ENCODE measurements at places on chromosomes 3 and 15. TPM values are rescaled to one million over a fixed set of nuclear protein-coding genes. Genes with fewer than 3 reads are reported as not detected.
A peak's percentile ranks its signal among the peaks of the same experiment; 100 is the strongest.

EAF1 gene
- 27.1 TPM for total RNA-seq

SUCNR1 gene
- total RNA-seq = 0.17 TPM

GUCA1C gene
- not detected for total RNA-seq

CHRNA7 gene
- 1.5 TPM for total RNA-seq

CFAP20DC gene
- total RNA-seq = 0.57 TPM

CLEC3B gene
- not detected for total RNA-seq

LRRK1 gene
- 0.41 TPM for total RNA-seq

CBLB gene
- 48.0 TPM for total RNA-seq

CD80 gene
- total RNA-seq = not detected

- H3K27ac ChIP-seq = no peak overlapping the region
- H3K4me3 ChIP-seq = no peak overlapping the region
- H3K27me3 ChIP-seq = no peaks in the 10 kb centered on the region
- peak; percentile 9 for DNase-seq
These were observed 1271.7 kb upstream of the GBE1 start for GRCh38 chr3:83033133-83033532.

GRCh38 chr3:8529181-8529637 lies 27.6 kb downstream of the LMCD1 start:
- peak; percentile 83 for DNase-seq
- peak overlapping the region; percentile 22 for H3K27ac ChIP-seq
- no peaks in the 10 kb centered on the region for H3K27me3 ChIP-seq

DNA sequence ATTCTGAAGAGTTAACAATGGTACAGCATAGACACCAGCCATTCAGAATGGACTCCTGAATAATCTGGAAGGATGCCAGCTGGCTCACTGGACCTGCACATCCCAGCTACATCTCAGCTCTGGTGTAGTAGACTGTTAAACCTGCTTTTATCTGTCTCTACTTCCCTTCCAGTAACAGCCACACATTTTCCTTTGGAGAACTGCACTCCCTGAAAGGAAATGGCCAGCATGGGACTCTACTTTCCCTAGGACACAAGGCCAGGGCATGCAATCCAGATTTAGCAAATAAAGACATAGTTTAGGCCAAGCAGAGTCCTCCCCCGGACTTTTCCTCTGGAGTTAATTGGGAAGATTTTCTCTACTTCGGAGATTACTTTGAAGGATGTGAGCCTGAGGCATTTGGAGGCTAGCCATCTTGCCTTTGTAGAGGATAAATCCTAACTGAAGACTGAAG lies 82.7 kb upstream of the TCF12 start:
- no peaks in the 10 kb centered on the region for H3K36me3 ChIP-seq
- H3K27me3 ChIP-seq = no peaks in the 10 kb centered on the region
- H3K4me3 ChIP-seq = no peak overlapping the region
- no peak for DNase-seq
- peaks cover 5% of the 10 kb centered on the region for H3K4me1 ChIP-seq
- no peak overlapping the region for H3K27ac ChIP-seq

GRCh38 chr3:50625231-50626182 lies 8.6 kb downstream of the MAPKAPK3 start:
- no peak for DNase-seq
- no peaks in the 10 kb centered on the region for H3K27me3 ChIP-seq
- no peak overlapping the region for H3K4me3 ChIP-seq
- H3K27ac ChIP-seq = no peak overlapping the region
- H3K36me3 ChIP-seq = no peaks in the 10 kb centered on the region

- H3K4me3 ChIP-seq = no peak overlapping the region
- no peaks in the 10 kb centered on the region for H3K27me3 ChIP-seq
- peaks cover 27% of the 10 kb centered on the region for H3K4me1 ChIP-seq
- DNase-seq = no peak
These were observed 2.3 kb upstream of the SHC4 start for GRCh38 chr15:48965972-48966371.

DNA sequence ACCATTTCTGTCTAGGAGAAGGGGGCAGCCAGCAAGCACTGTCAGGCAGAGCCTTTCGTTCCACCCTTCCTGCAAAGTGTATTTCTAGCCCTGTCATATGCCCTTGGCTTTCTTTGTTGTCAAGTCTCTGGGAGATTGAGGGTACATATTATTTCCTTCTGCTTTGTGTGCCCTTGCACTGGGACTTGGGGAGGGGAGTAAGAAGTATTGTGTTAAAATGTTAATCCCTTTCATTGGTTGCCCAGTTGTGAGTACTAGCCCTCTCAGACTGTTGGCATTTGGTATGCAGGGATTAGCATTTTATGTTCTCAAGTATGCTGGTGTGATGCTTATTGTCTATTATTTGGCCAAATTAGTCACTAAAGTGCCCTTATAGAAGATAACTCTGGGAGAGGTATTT lies 63.9 kb downstream of the RBM6 start:
- no peak for DNase-seq
- peaks cover 1% of the 10 kb centered on the region for H3K4me1 ChIP-seq
- H3K4me3 ChIP-seq = no peak overlapping the region
- no peaks in the 10 kb centered on the region for H3K27me3 ChIP-seq
- no peak overlapping the region for H3K27ac ChIP-seq
- peaks cover 12% of the 10 kb centered on the region for H3K36me3 ChIP-seq

- peak overlapping the region; percentile 40 for H3K4me3 ChIP-seq
- H3K36me3 ChIP-seq = peaks cover 18% of the 10 kb centered on the region
- peak; percentile 85 for DNase-seq
- H3K4me1 ChIP-seq = peaks cover 14% of the 10 kb centered on the region
- H3K27me3 ChIP-seq = no peaks in the 10 kb centered on the region
- peak overlapping the region; percentile 94 for H3K27ac ChIP-seq
These were observed 80.6 kb downstream of the ARIH1 start for GRCh38 chr15:72554471-72555425.

DNA sequence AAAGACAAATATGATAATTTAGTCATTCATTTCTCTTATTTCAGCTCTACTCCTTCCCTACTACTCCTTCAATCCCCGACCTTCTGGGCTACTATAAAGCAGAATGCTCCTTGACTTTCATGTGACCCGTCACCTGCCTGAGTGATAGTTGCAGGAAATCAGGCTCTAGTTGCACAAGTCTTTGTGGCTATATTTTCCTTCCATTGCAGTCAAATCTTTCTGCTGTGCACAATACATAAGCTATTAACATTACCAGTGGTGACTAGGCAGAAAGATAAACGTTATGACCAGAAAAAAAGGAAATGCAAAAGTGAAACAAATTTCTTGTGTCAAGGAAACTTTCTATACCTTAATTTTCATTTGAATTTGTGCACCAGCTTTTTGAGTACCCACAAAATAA lies 2.3 kb downstream of the SUCNR1 start:
- no peak for DNase-seq
- H3K36me3 ChIP-seq = no peaks in the 10 kb centered on the region
- H3K4me1 ChIP-seq = no peaks in the 10 kb centered on the region
- H3K4me3 ChIP-seq = no peak overlapping the region
- no peak overlapping the region for H3K27ac ChIP-seq

DNA sequence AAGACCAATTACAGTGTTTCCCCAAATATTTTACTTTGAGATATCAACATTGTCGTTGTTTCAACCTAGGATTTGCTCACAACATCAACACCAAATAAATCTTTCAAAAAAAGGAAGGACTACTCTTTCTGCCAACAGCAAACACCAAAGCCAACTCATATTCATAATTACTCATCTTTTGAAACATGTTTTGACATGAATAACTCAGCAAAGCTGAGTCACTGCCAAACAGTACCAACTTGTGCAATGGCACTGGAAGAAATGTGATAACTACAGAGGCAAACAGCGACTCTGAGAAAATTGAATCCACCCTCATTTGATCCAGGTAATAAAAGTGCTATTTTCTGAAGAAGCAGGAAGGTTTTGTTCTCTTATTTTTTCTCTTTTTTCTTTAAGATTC lies 67.2 kb downstream of the PEX5L start:
- no peaks in the 10 kb centered on the region for H3K27me3 ChIP-seq
- no peaks in the 10 kb centered on the region for H3K36me3 ChIP-seq
- DNase-seq = peak; percentile 16
- H3K4me1 ChIP-seq = no peaks in the 10 kb centered on the region
- H3K27ac ChIP-seq = no peak overlapping the region

DNA sequence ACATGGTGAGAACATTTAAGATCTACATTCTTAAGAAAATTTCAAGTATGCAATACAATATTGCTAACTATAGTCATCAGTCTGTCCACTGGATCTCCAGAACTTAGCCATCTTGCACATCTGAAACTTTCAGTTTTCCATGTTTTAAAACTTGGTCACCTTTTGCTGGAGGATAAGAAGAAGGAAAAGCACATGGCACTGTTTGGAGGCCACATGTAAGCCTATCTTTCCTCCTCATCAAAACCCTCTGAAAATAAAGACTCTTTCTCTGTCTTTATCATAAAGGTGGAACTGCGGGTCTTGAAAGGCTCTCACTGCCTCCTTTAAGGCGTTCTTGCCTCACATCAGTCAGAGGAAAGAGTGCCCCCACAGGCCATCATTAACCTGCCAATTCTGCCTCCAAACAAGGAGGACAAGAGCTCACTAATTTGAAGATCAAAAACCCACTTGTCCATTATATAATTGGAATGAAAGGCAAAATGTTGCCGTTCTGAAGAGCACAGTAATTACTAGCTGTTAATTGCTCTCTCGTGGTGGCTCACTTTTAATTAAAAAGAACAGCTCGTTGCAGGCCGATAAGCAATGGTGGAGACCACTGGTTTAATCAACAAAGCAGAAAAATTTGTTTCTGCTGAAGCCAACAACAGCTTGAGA lies 157.8 kb downstream of the MECOM start:
- H3K4me1 ChIP-seq = no peaks in the 10 kb centered on the region
- H3K4me3 ChIP-seq = no peak overlapping the region
- no peak for DNase-seq
- no peaks in the 10 kb centered on the region for H3K27me3 ChIP-seq
- H3K36me3 ChIP-seq = no peaks in the 10 kb centered on the region

- H3K36me3 ChIP-seq = no peaks in the 10 kb centered on the region
- H3K4me3 ChIP-seq = peak overlapping the region; percentile 49
- peaks cover 13% of the 10 kb centered on the region for H3K27me3 ChIP-seq
- DNase-seq = no peak
These were observed 7.4 kb downstream of the ZIC4 start for GRCh38 chr3:147398813-147399534.

DNA sequence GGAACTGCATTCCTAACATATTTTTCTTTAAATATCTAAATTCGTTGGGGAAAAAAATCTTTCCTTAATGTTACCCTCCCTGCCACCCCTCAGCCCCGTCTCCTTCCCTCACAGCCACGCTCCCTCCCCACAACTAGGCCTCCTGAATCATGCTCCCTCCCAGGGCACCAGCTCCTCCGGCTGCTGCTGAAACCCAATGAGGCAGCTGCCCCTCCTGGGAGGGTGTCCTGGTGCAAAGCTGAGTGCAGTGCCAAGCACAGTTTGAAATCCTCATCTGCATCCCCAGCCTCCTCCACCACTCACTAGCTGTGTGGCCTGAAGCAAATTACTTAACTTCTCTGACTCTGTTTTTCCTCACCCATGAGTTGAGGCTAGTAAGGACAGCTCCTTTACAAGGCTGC lies 2.7 kb upstream of the NR2E3 start:
- DNase-seq = no peak
- no peaks in the 10 kb centered on the region for H3K36me3 ChIP-seq
- H3K4me3 ChIP-seq = no peak overlapping the region
- no peak overlapping the region for H3K27ac ChIP-seq
- peaks cover 21% of the 10 kb centered on the region for H3K4me1 ChIP-seq

DNA sequence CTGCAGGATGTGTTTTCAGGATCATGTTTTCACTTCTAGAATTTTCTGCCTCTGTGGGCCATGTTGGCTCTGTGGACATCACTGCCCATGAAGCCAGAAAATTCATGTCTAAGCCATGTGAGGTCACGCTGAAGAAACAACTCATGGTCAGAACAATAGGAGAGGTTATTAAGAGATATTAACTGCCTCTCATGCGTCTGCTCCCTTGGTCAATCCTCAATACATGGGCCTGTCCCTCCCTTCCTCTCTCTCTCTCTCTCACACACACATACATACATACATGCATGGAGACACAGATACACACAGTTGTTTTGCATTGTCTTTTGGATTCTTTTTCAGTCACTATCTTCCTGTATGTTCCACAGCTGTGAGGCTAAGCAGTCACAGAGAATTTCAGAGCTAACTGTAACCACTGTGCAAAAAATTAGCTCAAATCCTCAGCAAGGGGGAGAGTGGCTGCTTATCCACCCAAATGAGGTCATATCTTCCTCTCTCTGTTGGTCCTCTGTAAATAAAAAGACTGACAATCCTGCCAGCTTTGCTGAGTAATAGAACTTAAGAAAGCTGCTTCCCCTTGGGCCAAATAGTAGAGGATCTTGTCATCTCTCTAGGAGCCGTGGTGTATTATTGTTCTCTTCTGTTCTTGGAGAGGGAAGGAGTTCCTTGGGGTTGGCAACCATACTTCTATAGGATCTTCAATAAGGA lies 45.6 kb downstream of the LRTM1 start:
- no peak overlapping the region for H3K4me3 ChIP-seq
- H3K4me1 ChIP-seq = peaks cover 13% of the 10 kb centered on the region
- peak; percentile 98 for DNase-seq
- no peaks in the 10 kb centered on the region for H3K27me3 ChIP-seq
- no peaks in the 10 kb centered on the region for H3K36me3 ChIP-seq
- peak overlapping the region; percentile 66 for H3K27ac ChIP-seq

GRCh38 chr3:50447290-50447840 lies 56.1 kb downstream of the CACNA2D2 start:
- H3K4me3 ChIP-seq = no peak overlapping the region
- no peak for DNase-seq
- no peaks in the 10 kb centered on the region for H3K4me1 ChIP-seq
- H3K36me3 ChIP-seq = no peaks in the 10 kb centered on the region

DNA sequence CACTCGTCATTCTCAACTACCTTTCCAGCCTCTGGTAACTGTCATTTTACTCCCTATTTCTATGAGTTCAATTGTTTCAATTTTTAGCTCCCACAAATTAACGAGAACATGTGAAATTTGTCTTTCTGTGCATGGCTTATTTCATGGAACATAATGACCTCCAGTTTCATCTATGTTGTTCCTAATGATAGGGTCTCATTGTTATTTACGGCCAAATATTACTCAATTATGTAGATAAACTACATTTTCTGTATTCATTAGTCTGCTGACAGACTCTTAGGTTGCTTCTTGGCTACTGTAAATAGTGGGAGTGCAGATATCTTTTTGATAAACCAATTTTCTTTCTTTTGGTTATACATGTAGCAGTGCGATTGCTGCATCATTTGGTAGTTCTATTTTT lies 374.9 kb upstream of the ROBO1 start:
- H3K36me3 ChIP-seq = no peaks in the 10 kb centered on the region

DNA sequence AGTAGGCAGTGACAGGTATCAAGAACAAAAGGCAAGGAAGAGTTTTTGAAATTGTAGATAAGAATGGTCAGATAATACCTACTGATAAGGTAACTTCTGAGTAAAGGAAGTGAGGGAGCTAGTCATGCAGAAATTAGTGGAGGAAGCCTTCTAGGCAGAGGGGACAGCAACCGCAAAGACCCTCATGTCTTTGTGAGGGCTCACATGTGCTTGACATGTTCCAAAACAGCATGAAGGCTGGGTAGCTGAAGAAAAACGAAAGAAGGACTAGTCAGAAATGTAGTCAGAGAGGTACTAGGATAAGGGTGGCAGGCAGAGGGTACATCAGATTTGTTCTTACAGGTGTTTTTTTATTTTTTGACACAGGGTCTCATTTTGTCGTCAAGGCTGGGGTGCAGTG lies 5.3 kb downstream of the SIN3A start:
- H3K4me1 ChIP-seq = peaks cover 14% of the 10 kb centered on the region
- no peak for DNase-seq
- H3K36me3 ChIP-seq = no peaks in the 10 kb centered on the region
- no peak overlapping the region for H3K27ac ChIP-seq
- H3K27me3 ChIP-seq = no peaks in the 10 kb centered on the region

GRCh38 chr15:39919748-39920509 lies at the start of gene GPR176:
Gene GPR176, minus strand, starts transcription at chr15:39920266. Its CDS starts 240 bp downstream, at chr15:39920026.
- no peaks in the 10 kb centered on the region for H3K27me3 ChIP-seq
- H3K36me3 ChIP-seq = peaks cover 5% of the 10 kb centered on the region
